Right hindlimb (tissue), 1 donor: ENCODE measurements at places on chromosomes 1 and 21.

DNA sequence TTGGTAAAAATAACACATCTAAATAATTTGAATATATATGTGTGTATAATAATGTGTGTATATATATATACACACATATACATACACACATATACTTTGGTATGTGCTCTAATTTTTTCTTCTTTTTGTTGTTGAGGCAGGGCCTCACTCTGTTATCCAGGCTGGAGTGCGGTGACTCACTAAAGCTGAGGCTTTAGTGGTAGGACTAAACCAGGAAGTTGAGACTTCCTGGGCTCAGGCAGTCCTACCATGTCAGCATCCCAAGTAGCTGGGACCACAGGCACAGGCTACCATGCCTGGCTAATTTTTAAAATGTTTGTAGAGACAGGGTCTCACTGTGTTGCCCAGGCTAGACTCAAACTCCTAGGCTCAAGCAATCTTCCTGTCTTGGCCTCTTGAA, 46.7 kb upstream of the CXADR start:
- DNase-seq: no peak

GRCh38 chr1:199545780-199546179, 481.7 kb upstream of the NR5A2 start:
- DNase-seq: no peak

DNA sequence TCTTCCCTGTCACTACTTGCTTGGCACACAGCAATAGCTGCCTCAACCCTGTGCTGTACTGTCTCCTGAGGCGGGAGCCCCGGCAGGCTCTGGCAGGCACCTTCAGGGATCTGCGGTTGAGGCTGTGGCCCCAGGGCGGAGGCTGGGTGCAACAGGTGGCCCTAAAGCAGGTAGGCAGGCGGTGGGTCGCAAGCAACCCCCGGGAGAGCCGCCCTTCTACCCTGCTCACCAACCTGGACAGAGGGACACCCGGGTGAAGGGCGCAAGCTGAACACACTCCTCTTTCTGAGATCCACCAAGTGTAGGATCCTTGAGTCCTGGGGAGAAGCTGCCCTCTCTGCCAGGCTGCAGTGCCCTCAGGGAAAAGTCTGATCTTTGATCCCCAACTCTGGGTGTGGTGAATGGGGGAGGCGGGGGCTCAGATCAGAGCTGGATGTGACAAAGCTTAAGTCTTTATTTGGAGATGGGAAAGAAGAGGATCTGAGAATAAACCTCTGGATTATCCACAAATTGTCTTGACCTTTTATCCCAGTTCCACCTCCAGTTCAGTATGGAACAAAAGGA, 1.2 kb downstream of the RXFP4 start:
- DNase-seq: no peak

DNA sequence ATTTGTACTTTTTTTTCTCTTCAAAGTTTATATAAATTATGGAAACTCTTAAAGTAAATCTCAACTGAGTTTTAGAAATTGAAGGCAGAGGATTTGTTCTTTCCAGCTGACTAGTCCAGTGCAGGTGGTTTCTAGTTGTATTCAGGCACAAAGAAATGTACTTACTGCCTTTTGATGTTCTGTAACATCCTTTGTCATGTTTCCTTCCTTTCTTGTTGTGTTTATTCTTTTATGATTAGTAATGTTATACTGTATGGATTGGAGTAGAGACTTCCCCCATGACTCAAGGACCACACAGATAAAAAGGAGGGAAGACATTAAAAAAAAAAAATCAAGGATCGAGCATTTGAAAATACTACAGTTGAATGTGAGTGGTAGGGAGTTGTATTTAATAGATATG, 8.0 kb downstream of the HIPK1 start:
- DNase-seq: no peak

GRCh38 chr1:198290089-198290683, 133.4 kb downstream of the NEK7 start:
- no peak for DNase-seq

- DNase-seq: no peak
Measured at GRCh38 chr1:243253211-243253925, 1.7 kb downstream of the CEP170 start.

DNA sequence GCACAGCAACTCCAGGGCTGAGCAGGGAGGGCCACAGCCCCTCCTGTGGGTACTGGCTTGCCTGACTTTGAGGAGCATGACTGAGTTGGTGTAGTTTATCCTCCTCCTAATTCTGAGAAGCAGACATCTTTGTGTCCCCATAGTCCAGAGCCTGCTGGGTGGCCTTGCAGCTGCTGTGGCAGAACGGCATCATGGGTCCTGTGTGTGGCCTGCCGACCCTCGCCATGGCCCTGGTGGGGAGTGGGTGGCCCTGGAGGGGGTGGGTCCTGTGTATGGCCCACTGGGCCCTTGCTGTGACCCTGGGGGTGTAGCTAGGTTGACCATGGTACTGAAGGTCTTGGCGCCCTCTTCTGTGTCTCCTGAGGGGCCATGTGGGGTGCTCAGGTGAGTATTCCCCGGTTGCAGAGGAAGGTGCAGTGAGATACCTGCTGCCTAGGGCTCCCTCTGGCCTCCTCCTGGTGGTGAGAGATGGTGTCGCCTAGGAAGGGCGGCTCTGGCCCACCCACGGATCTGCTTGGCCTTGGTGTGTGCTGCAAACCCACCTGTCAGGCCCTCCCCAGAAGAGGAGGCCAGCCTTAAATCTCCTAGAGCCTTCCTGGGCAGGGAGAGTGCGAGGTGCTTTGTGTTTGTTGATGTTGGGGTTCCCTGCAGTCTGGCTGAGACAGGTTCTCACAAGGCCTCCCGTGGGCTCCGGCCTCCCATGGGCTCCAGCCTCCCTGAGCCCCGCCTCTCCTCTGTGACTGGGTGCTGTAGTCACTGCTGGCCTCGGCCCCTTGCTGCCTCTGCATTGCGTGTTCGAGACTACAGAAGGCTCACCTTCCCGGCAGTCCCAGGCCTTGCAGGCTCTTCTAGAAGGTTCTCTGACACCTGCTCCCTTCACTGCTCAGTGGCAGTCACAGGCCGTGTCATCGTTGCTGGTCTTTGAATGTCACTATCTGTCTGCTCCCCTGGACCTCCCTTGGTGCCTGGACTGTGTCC, 7.8 kb downstream of the SNAP47 start:
- peak; percentile 9 for DNase-seq

DNA sequence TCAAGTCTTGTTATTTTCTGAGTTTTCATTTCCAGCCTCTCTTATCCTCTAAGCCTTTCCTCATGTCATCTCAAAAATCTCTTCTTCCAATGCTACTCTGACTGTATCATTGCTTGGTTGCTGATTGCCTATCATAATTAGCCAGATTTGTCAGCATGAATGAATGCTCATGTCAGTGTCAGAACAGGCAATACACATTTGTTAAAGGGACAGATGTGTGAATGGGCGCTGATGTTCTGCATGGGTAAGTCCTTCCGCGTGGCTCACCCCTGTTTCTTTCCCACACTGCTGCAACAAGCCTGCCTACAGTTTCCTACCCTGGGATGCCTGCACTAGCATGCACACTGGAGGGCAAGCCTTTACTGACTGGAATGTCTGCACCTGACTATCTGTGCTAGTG, 100.6 kb downstream of the RHOU start:
- no peak for DNase-seq

GRCh38 chr1:55767171-55767570, 552.0 kb upstream of the USP24 start:
- no peak for DNase-seq
